ENCODE measurements at places on chromosomes 6 and 20.

DNA sequence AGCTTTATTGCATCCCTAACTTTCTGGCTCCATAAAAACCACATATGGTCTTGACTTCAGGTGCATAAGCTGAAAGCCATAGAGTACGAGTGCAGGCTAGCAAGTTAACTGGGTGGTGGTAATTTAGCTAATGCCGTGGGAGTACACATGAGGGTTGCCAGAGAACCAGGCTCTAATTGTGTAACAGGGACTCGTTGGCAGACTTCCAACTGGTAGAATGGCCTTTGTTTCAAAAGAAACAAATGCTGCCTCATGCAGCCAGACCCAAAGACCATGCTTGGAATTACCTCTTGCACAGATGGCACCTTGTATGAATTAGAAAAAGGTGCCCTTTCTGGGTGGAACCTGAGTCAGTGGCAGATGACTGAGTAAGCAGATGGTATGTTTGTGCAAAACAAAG, 73.2 kb downstream of the LY86 start:
- DNase-seq, result no peak

GRCh38 chr6:43093436-43094289, 17.5 kb downstream of the PTK7 start:
- DNase-seq, result no peak

GRCh38 chr20:3669710-3670367, 6.6 kb upstream of the GFRA4 start:
- DNase-seq, result no peak

DNA sequence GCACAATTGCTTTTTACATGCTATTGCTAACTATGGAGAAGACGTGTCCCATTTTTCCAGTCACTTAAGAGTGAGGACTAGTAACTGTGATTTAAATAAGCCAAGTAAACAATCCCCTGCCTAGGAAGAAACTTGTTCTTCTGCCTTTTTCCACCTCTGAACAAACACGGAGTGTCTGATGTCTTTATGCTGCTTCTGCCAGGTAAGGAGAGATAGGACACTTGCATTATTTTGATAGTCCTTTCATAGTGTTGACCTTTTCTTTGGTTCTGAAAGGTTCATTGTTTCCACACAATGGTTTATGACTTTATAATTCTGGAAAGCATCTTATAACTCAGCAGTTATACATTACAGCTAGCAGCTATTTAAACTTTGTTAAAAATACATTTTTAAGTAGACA, 8.4 kb downstream of the LRP11 start:
- DNase-seq, result no peak

- DNase-seq, result no peak
Measured at GRCh38 chr20:50260479-50261221, 70.0 kb downstream of the CEBPB start.

DNA sequence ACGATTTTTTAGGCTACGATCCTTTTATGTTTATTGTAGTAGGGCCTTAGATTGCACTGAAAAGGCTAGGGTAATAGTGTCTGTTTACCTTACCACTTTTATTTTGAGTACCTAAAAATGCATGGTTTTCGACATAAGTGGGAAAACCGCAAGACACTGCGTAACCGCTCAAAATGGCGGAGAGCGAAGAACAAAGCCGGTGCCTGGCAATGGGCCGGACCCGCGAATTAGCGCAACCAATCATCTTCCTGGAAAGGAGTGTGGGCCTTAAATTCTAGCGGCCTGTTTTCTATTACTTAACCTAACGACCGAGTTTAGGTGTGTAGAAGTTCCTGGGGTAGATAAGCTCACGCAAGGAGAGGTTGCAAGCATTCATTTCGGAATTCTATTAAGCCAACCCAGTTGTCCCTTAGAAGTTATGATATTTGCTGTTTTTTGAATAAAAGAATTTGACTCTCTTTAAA, 118.0 kb downstream of the HFE start:
- peak; percentile 71 for DNase-seq

DNA sequence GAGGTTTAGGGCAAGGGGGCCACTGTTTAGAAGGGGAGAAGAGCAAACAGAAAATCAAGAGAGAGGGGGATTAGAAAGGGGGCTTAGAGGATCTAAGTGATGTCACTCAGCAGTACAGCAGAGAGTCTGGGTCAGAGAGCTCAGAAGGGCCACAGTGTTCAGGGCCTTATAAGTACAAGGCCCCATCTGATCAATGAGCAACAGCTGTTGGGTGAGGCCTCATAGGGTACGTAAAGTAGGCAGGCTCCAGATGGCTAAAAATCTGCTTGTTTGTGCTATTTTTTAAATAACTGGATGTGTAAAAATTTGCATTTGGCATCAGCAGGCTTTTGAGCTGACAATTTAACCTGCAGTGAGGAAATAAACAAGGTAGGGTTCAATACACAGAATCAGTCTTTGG, 149.8 kb downstream of the SH3BGRL2 start:
- DNase-seq, result no peak

- no peak for DNase-seq
Measured at GRCh38 chr6:119856136-119856535, 506.6 kb upstream of the MAN1A1 start.

DNA sequence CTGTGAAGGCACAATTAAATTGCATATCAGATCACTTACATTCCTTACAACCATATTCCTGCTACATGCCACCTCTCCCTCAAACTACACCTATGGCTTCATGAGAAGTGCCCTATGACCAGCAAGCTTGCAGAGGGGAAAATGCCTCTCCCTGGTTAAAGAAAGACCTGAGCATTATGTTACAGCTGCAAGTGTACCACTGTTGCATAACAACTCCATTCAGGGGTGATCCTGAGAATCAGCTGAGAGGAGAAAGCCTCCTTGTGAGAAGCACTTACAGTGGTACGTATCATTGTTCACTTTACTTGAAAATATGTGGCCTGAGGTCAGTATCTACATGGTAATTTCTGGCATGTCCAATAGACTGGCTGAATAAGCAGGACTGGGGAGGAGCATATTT, 20.0 kb downstream of the PDSS2 start:
- no peak for DNase-seq

DNA sequence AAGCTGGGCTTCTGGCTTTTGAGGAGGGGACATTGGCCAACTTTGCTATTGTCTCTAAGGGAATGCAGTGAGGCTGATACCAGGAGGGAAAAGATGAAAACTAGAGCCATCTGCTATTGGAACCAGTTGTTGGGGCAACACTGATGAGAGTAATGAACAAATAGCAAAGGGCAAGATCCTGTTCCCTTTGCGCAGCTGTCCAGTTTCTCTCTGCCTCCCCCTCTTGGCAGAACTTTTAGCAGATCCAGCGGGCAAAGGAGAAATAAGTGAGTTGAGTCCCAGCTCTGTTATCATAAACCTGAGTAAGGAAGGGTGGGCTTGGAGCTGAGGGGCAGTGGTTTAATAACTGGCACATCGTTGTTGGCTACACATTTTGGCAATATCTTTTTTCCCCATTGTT, 126.8 kb downstream of the AKAP7 start:
- DNase-seq, result no peak

DNA sequence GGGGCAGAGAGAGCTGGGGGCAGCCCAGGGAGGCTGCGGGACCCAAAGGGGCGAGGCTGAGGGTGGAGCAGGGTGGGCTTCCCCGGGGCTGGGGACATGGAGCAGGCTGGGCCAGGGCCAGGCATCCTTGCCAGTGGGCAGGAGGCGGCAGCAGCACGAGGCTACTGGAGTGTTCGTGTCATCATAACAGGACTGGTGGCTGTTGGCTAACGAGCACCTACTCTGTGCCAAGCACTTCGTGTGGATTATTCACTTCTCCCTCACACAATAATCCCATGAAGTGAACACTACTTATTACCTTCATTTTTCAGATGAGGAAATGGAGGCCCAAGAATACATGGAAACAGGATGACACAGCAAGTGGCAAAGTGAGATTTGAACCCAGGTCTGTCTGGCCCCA, 41.7 kb downstream of the GRM4 start:
- no peak for DNase-seq

GRCh38 chr20:35714127-35714526, 14.9 kb downstream of the ROMO1 start:
- no peak for DNase-seq

GRCh38 chr20:57260934-57261333, 5.5 kb downstream of the BMP7 start:
- no peak for DNase-seq

GRCh38 chr6:117951783-117952182, 44.7 kb downstream of the SLC35F1 start:
- no peak for DNase-seq

DNA sequence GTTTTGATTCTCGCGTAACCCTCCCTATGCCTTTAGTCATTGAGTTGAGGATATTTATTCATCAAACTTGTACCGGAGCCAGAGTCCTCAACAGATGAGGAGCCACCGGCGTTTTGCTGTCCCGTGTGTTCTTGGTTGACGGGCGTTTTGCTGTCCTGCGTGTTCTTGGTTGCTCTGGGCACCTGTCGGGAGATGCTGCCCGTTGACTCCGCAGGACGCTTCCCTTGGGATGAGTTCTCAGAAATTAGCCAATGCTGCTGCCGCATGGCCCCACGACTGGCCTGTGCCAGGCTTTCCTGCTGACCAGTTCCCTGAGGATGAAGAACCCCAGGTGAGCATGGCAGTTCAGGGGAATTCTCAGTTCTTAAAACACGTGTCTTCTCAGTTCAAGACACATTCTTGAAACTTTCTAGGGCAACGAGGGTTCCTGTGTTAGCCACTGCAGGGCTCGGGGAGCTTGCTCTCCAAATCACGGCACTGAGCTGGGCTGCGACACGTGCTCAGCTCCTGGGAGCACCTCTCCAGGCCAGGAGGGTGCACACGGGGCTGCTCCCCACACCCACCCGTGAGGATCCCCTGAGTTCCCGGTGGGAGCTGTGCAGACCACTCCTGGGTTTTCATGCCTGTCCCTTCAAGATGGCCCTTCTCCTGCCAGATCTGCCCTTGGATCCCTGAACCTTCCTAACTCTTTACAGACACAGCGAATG, 265.6 kb downstream of the SMOC2 start:
- DNase-seq, result no peak

DNA sequence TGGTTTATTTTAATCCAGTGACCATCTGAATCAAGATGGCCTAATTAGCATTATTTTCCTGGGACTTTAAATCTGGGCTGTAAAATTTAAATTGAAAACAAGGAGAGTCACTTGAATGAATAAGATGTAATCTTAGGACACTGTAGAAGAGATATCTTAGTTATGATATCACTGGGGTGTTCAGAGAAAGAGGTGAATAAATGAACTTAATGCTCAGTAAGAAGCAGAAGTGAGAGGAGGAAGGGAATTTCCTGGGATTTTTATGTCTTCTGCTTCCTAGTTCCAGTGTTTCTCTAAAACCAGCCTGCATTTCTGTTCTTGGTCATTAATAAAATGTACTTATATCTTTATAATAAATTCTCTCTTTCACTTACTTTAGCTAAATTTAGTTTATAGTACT, 136.8 kb upstream of the PTPRK start:
- DNase-seq, result no peak

DNA sequence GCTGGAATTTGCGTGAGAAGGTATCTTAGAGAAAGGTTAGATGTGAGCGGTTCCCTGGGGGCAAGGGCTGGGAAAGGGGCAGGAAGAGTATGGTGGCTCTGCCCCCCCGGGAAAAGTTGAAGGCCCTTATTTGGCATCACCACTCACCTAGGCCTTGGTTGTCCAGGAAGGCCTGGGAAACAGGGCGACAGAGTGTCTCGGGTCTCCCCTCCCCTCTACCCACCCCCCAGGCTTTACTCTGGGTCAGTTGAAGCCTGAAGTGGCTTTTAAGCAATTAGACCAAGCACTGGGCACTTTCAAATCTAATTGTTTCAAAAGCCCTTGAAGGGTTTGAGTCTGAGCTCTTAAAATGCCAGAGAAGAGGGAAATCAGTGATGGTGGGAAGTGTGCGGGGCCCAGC, 30.2 kb upstream of the FOXP4 start:
- no peak for DNase-seq

DNA sequence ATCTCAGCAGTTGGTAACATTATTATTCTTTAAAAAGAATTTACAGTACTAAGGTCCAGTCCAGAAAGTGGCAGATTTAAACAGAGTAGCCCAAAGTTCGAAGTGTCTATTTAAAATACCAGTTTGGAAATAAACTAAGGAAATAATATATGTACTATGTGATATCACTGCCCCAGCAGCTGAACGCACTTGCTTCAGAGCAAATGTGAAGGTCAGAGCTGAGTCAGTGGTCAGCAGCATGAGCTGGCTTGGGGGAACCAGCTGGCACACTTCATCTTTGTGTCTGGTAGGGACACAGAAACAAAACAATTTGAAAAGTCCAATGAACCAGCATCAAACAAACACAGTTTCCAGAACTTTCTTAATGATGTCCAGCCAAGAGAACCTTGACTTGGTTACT, 15.4 kb downstream of the TMEM14B start:
- no peak for DNase-seq

- DNase-seq, result no peak
Measured at GRCh38 chr6:16758163-16758975, 2.9 kb downstream of the ATXN1 start.

- DNase-seq, result no peak
Measured at GRCh38 chr6:22017272-22017671, 279.6 kb downstream of the PRL start.

GRCh38 chr6:122614303-122614702, 4.1 kb downstream of the PKIB start:
- DNase-seq, result no peak

- DNase-seq, result no peak
Measured at GRCh38 chr6:148850964-148851363, 104.1 kb downstream of the UST start.

DNA sequence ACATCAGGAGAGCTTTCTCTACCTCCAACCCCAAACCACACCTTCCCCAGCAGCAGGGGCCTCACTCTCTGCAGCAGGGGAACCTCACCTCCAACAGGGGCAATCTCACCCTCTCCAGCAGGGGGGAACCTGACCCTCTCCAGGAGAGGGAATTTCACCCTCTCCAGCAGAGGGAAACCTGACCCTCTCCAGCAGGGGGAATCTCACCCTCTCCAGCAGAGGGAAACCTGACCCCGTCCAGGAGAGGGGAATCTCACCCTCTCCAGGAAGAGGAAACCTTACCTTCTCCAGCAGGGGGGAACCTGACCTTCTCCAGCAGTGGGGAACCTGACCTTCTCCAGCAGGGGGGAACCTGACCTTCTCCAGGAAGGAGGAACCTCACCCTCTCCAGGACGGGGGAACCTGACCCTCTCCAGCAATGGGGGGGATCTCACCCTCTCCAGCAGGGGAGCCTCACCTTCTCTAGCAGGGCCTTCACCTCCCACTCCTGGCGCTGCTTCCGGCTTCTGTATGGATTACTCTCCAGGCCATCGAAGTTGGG, 3.1 kb downstream of the B3GALT4 start:
- no peak for DNase-seq

All from stimulated activated CD4-positive, alpha-beta T cell treated with anti-CD3 and anti-CD28 coated beads, Interleukin-12 subunit alpha, Interleukin-12 subunit beta, amount 100 ng/mL, for 24 hours (primary cell).